ENCODE measurements at places on chromosomes 6 and 20.

- no peak for DNase-seq
These were observed 24.7 kb upstream of the PYGB start for GRCh38 chr20:25223179-25223661.

GRCh38 chr6:133623065-133623464 lies 265.8 kb upstream of the TCF21 start:
- no peak for DNase-seq

- DNase-seq: no peak
These were observed 1.2 kb upstream of the DSE start for GRCh38 chr6:116369540-116369939.

DNA sequence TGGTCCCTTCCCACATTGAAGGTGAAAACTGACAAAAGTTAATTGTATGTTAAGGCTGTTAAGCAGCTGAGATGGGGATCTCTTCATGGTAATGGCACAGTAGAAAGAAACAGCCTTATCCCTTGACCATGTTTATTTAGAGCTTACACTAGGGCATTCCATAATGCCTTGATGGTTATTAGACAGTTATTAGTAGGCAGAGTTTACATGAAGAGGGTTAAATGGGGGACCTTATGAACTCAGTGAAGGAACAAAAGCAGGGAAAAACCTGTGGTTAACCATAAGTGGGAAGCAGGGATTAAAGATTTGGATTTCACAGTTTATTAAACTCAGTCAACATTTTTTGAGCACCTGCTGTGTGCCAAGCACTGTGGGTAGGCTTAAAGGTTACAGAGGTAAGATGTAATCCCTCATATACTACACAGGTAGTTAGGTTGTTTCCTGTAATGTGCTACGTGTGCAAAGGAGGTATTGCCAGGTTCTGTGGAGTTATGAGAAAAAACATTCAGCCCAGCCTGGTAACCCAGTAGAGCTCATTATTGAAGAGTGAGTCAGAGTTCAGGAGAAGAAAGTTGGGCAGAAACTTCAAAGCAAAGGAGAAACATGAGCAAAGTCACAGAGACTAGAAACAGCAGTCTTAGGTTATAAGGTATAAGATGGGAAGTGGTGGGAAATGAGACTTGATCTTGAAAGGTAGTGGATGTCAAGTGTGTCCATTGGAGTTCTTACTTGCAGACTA lies 32.3 kb upstream of the GNRH2 start:
- DNase-seq: no peak

DNA sequence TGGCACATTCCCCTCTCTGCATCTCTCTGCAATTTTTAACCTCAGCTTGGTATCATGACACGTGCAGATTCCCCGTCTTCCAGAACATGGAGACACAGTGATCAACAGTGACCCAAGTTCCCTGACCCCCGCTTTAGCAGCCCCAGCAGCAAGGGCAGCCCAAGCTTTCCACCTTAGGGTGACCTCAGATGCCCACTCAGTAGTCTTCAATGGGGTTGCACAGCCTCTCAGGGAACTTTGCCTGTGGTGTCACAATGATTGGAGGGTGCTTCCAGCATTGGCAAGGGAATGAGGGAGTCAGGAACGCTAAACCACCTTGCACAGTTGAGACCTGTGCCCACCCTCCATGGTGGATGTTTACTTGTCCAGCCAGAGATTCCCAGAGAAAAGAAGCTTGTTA lies 287.1 kb upstream of the CDH4 start:
- DNase-seq: no peak

DNA sequence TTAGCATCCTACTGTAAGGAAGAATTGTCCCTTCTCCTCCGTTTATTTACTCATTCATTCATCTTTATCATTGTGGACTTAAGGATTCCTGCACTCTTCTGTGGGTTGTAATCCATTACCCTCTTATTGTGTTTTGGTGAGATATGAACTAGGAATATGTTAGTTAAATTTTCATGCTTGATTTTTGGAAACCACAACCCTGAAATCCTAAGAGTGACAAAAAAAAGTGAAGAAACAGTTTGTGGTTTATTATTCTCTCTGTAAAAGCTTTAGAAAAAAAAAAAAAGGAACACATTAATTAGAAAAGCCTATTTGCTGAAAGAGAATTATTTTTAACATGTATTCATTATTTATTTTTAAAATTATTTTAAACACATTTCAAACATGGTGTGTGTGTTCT lies 36.7 kb upstream of the INSM1 start:
- DNase-seq: no peak

DNA sequence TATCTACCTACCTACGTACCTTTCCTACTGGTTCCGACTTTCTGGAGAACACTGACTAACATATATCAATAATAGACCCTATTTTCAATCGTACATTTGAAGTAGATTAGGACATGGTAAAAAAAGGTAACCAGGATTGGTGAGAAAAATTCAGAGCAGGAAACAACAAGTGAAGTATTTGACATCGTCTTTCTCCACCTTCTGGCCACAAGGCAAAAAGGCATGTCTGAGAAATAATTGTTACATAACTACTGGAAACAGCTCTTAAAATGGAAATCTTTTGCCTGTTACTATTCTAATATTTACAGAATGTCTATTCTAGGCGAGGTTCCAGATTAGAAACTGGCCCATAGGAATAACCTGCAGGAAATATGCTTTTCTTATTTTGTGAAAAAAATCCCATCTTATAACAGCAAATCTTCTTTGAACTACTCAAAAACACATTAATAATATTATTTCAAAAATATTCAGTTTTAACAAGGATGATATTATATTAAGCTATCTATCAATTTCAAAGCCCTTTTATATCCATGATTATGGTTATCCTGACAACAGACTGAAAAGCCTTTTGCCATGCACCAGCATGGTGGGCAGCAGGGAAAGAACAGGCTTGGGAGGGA lies 80.8 kb downstream of the RCAN2 start:
- no peak for DNase-seq

DNA sequence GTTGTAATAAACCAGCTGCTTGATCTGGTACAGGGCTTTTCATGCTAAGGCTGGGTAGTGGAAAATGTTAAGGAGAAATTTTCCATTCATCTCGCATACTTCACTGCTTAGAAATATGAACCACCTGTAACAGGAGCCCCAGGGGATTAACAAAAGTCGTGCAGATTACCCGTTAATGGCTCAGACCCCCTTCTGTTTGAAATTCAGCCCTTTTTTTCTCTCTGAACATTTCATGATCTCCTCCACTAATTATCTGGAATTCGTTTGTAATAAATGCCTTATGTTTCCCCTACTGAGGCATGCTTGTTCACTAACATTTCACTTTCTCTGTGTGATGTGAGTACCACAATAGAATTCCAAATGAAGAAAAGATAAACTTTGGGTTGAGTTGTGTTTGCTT lies 336.4 kb upstream of the HSF2 start:
- no peak for DNase-seq

DNA sequence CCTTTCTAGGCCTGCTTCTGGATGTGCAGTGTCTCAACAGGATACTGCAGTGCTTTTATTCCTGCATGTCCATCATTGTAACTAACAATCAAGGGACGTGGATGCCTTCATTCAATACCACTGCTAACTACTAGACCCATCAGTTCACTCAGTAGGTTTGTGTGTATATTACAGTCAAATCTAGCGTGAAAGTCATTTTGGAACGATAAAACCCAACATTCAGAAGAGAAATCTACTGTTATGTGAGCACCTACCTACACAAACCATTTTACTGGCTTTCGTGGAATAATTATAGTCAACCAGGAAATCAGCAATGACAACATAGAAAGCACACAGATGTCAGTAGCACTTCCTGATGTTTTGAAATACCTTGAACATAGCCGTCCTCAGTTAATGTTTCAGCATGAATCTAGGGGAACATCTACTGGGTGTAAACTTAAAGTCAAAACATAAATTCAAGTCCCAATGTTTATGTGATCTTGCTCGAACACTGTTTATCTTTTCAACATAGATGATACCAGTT lies 270.6 kb downstream of the FARS2 start:
- no peak for DNase-seq

- no peak for DNase-seq
These were observed 141.4 kb downstream of the CD83 start for GRCh38 chr6:14258695-14259593.

DNA sequence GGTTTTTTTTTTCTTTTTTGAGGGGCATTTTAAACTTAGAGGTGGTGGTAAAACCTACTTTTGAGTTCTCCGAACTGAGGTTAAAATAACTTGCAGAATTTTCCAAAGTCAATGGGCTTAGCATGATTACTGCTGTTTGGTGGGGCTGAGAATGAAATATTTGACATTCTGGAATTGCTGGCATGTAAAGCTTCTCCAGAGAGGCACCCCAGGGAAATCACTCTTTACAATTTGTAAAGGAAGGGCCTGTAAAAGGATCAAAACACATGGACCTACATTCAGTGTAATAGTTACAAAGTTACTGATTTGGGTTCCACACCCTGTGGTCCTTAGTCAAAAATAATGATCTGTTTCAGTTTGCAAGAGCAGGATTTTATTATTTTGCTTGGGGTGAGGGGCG lies 5.5 kb downstream of the FAM217B start:
- no peak for DNase-seq

GRCh38 chr20:62303340-62304226 lies 786 bp downstream of the ADRM1 start:
- no peak for DNase-seq

- DNase-seq: no peak
These were observed 182.2 kb downstream of the SLC16A10 start for GRCh38 chr6:111269401-111269970.

- DNase-seq: no peak
These were observed 9.5 kb upstream of the IGF2R start for GRCh38 chr6:159959165-159959975.
